ENCODE measurements at places on chromosomes 2 and 18. TPM values are rescaled to one million over a fixed set of nuclear protein-coding genes. Genes with fewer than 3 reads are reported as not detected.

POTEI gene
- total RNA-seq, result not detected

C2orf66 gene
- not detected for total RNA-seq

EPB41L3 gene
- 6.8 TPM for total RNA-seq

EFR3B gene
- total RNA-seq, result 4.2 TPM

NEU2 gene
- not detected for total RNA-seq

ZAP70 gene
- total RNA-seq, result 1.7 TPM

- DNase-seq, result no peak
These were observed 165.1 kb upstream of the GLI2 start for GRCh38 chr2:120570546-120570945.

DNA sequence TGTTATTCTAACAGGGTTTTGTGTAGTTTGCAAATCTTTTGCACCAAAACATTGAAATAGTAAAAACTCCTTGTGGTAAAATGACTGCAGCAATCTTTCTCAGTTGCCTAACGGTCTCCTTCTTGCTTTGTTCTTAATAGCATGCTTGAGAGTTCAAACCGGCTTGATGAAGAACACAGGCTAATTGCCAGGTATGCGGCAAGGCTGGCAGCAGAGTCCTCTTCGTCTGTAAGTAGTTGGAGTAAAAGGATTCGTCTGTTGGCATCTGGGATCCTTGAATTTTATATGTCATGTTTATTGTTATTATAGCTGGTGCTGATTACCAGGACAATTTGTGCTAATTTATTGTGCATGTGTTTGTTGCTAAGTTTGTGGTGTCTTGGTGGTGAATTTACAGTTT is 138.1 kb downstream of the DTNA start:
- no peak for DNase-seq

GRCh38 chr2:170975127-170975942 is 46.3 kb downstream of the GORASP2 start:
- DNase-seq, result no peak

DNA sequence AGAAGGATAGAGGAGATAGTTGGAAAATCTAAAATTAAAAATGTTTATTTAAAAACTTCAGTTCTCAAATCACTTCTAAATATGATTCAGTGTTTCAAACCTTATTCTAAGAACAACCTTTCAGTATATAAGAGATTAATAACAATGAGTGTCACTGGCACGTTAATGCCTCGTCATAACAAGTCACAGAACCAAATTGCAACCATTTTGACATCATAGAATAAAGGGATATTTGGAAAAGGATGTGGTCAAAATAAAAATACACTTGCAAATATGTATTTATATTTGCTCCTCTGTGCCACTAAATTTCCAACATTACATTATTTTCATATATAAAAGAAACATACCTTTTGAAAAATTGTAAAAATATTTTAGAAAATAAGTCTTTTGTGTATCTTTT is 1090.6 kb downstream of the SUCLG1 start:
- no peak for DNase-seq

DNA sequence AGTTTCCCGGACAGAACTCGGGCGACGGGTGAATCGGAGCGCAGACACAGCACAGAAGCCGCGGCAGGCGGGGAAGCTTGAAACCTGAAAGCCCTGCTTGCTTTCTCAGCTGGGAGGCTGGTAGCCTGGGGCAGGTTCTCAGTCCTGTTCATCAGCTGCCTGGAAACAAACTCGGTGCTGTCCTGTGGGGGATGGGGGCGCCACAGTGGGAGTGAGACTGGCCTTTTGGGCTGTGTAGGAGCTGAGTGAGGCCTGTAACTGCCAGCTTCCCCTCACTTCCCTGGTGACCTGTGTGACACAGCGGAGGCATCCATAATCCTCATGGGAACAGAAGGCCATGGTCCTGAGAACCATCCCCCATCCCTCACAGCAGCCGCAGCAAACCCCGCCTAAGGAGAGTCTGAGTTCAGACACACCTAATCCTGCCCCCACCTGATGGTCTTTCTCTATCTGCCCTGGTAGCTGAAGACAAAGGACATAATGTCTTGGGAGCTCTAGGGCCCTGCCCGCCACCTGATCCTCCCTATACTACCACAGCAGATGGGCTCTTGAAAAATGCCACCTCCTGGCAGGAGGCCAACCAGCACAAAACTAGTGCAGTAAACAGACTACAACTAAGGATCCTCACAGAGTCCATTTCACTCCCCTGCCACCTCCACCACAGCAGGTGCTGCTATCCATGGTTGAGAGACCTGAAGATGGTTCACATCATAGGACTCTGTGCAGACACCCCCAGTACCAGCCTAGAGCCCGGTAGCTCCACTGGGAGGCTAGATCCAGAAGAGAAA is 52.7 kb upstream of the LDLRAD4 start:
- no peak for DNase-seq

GRCh38 chr2:29744976-29745375 is 176.4 kb downstream of the ALK start:
- no peak for DNase-seq

DNA sequence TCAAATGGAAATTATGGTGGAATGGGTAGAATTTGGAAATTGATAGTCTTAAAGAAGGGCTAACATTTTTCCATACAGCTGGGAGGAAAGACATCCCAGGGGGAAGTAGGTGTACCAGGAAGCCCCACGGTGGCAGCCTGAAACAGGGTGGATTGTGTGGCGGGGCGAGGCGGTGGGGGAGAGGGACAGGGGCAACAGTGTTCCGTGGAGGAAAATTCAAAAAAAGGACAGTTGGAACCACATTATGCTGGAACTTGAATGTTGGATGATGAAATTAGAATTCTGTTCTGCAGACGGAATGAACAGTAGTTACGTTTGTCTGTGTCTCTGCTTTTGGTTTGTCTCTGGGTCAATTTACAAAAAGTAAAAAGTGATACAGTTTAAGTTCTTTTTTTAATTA is 10.6 kb upstream of the CIB4 start:
- DNase-seq, result no peak

GRCh38 chr18:35753306-35753910 is 171.9 kb downstream of the GALNT1 start:
- no peak for DNase-seq

DNA sequence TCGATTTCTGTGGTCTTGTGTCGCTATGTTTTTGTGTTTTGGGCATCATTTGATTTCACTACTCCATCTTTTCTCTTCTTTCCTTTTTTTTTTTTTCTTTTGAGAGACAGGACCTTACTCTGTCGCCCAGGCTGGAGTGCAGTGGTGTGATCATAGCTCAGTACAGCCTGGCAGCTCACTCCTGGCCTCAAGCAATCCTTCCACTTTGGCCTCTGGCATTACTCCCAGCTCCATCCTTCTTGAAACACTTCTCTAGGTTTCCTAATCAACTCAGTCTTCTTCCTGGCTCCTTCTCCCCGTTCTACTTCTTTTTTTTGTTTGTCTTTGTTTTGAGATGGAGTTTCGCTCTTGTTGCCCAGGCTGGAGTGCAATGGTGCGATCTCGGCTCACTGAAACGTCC is 26.5 kb downstream of the TCF23 start:
- DNase-seq, result no peak

- no peak for DNase-seq
These were observed 1165.7 kb upstream of the GYPC start for GRCh38 chr2:125490308-125490707.

GRCh38 chr2:156332534-156333273 is at the start of gene NR4A2:
NR4A2 (minus strand) TSS chr2:156332721; CDS start chr2:156330186, 2,535 bp downstream.
- DNase-seq, result peak; percentile 92

DNA sequence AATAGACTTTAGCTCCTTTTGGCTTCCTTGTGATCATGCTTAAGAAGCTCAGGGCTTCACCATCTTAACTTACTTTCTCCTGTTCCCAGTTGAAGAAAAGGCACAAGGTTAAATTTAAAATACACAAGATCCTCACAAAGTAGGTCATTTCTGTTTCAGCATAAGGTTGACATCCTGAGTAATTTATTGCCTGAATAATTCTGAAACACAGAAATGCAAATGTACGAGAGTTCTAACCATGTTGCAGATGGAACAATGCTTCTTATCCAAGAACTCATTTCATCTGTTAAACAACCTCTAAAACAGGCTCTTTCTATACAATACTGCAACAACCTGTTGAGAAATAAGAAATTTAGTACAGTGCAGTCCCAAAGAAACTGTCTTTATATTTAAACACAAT is 395.2 kb downstream of the BCL11A start:
- DNase-seq, result no peak

GRCh38 chr2:149586898-149587219 is 716 bp downstream of the MMADHC start:
- DNase-seq, result no peak

DNA sequence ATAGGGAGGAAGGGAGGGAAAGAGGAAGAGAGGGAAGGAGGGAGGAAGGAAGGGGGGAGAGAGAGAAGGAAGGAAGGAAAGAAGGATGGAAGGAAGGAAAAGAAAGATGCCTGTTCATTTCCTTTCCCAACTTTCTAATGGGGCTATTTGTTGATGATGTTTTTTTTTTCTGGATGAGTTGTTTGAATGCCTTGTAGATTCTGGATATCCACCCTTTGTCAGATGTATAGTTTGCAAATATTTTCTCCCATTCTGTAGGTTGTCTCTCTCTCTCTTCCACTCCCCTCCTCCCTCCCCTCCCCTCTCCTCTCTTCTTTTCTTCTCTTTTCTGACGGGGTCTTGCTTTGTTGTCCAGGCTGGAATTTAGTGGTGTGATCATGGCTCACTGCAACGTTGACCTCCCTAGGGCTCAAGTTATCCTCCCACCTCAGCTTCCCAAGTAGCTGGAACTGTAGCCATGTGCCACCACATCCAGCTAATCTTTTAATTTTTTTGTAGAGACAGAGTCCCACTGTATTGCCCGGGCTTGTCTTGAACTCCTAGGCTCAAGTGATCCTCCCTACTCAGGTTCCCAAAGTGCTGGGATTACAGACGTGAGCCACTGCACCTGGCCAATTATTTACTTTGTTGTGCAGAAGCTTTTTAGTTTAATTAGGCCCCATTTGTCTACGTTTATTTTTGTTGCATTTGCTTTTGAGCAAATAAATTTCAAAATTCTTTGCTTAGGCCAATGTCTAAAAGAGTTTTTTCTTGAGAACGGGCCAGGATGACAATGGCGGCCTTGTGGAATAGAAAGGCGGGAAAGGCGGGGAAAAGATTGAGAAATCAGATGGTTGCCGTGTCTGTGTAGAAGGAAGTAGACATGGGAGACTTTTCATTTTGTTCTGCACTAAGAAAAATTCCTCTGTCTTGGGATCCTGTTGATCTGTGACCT is 57.3 kb upstream of the FAM117B start:
- DNase-seq, result no peak

DNA sequence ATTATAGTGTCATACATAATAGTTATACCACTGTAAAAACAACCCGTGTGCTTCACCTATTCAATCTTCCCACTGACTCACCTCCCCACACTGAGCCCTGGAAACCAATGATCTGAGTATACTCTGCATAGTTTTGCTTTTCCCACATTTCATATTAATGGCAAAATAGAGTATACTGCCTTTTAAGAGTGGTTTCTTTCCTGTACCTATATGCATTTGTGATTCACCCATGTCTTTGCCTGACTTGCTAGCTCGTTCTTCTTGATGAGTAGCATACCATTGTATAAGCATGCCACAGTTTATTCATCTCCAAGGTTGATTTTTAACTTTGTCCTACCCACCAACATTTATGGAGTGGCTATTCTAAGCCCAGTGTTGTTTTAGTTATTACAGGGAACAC is 686.4 kb downstream of the PLCL1 start:
- DNase-seq, result no peak

DNA sequence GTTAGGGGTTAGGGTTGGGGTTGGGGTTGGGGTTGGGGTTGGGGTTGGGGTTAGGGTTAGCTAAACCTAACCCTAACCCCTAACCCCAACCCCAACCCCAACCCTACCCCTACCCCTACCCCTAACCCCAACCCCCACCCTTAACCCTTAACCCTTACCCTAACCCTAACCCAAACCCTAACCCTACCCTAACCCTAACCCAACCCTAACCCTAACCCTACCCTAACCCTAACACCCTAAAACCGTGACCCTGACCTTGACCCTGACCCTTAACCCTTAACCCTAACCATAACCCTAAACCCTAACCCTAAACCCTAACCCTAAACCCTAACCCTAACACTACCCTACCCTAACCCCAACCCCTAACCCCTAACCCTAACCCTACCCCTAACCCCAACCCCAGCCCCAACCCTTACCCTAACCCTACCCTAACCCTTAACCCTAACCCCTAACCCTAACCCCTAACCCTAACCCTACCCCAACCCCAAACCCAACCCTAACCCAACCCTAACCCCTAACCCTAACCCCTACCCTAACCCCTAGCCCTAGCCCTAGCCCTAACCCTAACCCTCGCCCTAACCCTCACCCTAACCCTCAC is 24.1 kb upstream of the RABL2A start:
- no peak for DNase-seq

DNA sequence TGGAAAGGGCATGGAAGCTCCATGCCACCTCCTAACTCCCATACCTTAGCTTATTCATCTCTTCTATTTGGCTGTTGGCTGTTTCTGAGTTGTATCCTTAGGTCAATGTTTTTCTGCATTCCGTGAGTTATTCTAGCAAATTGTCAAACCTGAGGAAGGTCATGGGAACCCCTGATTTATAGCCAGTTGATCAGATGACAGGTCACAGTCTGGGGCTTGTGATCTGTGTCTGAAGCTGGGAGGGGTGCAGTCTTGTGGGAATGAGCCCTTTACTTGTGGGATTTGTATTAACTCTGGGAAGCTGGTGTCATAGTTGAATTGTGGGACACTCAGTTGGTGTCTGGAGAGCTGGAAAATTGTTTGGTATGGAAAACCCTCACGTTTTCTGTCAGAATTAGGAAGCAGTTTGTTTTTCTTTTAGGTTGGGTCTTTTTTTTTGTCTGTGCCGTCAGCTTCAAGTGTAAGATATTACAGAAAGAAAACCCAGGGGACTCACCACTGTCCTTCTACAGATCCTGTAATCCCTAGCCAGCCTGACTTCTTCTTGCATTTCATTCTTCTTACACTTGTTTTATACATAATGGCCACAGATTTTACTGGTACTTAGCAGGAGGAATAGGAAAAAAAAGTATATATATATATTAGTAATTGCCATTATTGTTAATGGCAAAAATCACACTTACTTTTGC is 137.9 kb downstream of the LRRTM1 start:
- DNase-seq, result no peak

- no peak for DNase-seq
These were observed 36.4 kb downstream of the ACTR2 start for GRCh38 chr2:65263986-65264385.

GRCh38 chr2:112304298-112304941 is 29.0 kb downstream of the ZC3H6 start:
- no peak for DNase-seq

- DNase-seq, result no peak
These were observed 65.4 kb downstream of the CRACDL start for GRCh38 chr2:98870516-98871158.

Data from left ventricle myocardium superior (tissue), 1 donor.